CD4-positive, CD25-positive, alpha-beta regulatory T cell (primary cell): ENCODE measurements at places on chromosomes 2 and 18. TPM values are rescaled to one million over a fixed set of nuclear protein-coding genes. Genes with fewer than 3 reads are reported as not detected.

The HOXD3 gene
- polyA plus RNA-seq = not detected

DNA sequence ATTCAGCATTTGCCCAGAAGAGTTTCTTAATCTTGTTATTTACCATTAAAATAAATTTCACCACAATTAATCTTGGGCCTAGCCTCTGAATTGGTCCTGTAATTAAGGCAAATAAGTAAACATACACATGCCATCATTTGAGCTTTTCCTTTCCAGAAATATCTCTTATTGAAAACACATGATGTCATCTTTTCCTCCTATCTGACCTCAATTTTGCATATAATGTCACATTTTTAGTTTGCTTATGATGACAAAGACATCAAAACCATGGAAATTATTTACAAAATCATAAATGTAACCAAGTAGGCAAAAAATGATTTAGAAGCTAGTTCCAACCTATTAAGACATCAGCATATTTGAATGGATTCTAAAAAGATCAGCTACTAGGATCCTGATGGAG is 915.5 kb downstream of the ERBB4 start:
- no peak for DNase-seq

The NHEJ1 gene
- 24.6 TPM for polyA plus RNA-seq

- peak; percentile 80 for DNase-seq
Observed at GRCh38 chr18:9101730-9102507, 580 bp upstream of the NDUFV2 start.

DNA sequence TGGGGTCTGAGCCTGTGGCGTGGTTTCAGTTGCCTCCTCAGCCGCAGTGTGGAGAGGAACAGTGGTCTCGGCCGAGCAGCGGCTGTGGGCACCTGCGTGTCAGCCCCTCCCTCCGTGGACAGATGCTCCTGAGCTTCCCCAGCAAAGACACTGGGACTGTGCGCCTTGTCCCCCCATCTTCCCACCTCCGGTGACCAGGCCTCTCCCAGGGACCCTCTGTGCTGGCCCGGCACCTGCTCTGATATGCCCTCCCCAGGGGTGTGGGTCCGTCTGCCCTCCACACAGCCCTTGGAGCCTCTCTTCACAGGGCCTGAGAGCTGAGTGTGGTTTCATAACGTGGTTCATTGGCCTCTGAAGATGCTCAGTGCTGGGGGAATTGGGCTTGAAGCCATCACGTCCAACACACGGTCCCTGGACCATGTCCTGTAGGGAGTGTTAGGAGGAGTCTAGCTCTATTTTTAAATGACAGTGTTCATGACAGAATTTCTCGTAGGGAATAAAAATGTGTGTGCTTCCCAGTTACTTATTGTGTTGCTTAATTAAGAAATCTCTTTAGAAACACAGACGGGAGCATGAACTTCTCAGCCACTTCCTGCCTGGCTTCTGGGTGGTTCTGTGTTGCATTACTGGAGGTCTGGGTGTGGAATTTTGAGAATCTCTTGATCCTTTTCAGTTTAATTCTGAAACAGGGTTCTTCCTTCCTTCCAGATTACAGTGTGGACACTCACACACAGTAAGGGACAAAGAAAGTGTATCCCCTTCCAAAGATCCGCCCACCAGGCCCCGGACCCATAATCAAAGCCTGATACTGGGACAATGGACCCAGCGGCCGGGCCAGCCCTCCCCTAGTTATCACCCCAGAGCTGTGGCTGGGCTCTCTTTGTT is 110.7 kb downstream of the NFATC1 start:
- DNase-seq = no peak

GRCh38 chr18:33567705-33568104 is 10.3 kb upstream of the ASXL3 start:
- no peak for DNase-seq

The SLC4A5 gene
- polyA plus RNA-seq = 0.30 TPM

The GYPC gene
- polyA plus RNA-seq = 210 TPM

DNA sequence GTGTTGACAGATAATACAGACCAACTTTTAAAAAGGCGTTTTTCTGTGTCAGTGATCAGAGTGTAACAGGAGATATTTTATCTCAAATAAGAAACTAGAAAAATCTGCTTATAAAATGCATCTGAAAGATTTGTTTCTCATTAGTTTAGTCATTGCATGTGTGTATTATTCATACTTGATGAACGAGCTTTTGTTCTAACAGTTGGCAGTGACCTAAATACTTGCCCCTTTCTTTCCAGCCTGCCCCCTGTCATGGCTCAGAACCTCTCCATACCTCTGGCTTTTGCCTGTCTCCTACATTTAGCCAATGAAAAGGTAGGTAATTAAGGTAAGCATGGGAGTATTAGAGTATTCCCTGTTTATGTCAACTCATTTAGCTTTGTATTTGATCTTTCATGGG is 33.6 kb downstream of the NCAPH start:
- DNase-seq = no peak

- no peak for DNase-seq
Observed at GRCh38 chr2:213766465-213766901, 482.2 kb downstream of the SPAG16 start.

GRCh38 chr2:66839551-66840320 is 404.8 kb downstream of the MEIS1 start:
- DNase-seq = no peak

DNA sequence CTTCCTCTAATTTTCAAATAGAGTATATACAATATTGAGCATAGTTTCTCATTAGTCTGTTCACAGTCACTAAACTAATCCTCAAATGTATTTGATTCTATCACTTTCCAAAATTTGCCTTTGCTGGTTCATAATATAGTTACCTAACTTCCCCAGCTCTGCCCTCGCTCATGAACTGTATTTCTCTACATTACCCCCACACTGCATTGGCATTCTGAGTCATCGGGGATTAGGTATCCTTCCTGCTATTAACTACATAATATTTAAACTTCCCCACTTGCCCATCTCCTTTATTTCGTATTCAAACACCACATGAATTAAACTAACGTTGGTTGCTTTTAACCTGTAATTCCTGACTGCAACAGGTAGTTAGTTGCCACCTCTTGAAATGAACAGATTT is 14.8 kb upstream of the CLASP1 start:
- no peak for DNase-seq

DNA sequence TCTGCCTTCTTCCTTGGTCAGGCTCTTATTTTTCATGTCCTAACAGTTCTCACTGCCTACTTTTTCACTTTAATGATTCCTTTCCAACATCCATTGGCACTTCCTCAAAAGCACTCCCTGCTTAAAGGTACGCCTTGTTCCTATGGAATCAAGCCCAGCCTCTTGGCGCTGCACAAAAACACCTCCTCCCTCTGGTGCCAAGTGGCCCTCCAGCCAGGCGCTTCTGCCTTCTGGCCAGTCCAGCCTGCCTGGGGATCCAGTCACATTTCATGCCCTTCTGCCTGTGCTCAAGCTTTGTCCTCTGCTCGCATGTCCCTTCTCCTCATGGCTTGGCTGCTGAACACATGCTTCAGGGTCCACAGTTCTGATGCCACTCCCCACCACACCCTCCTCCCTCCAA is 6.3 kb downstream of the TPRKB start:
- DNase-seq = no peak

The LYG2 gene
- polyA plus RNA-seq = not detected

The GALNT14 gene
- polyA plus RNA-seq = not detected

The C1QL2 gene
- polyA plus RNA-seq = not detected

- DNase-seq = no peak
Observed at GRCh38 chr2:10914272-10914693, 2.5 kb downstream of the KCNF1 start.

The SCN2A gene
- not detected for polyA plus RNA-seq

GRCh38 chr2:102520009-102520408 is 47.0 kb downstream of the SLC9A4 start:
- DNase-seq = no peak

DNA sequence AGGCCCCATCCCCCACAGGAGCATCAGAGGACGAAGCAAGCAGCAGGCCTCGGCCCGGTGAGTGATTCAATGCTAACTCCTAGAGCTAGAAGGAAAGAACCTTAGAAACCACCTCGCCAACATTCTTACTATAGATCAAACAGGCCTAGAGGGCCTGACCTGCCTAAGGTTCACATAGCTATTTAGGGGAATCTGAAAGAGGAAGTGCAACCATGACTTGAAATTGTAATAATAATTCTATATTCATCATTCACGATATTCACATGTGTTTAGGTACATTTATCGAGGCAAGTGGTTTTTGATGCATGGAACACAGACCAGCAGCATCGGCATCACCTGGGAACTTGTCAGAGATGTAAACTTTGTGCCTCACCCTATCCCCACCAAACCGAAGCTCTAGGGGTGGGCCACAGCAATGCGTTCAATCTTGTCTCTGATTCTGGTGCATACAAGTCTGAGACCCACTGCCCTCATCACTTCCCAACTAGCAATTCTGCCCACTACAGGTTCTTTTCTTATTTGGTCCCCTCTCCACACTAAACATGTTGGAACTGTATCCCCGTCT is 78.0 kb upstream of the DNMT3A start:
- DNase-seq = no peak

The CLEC4F gene
- polyA plus RNA-seq = not detected

The AMMECR1L gene
- polyA plus RNA-seq = 8.5 TPM

GRCh38 chr2:23268467-23269263 is 116.3 kb upstream of the KLHL29 start:
- no peak for DNase-seq

The C2orf66 gene
- not detected for polyA plus RNA-seq

DNA sequence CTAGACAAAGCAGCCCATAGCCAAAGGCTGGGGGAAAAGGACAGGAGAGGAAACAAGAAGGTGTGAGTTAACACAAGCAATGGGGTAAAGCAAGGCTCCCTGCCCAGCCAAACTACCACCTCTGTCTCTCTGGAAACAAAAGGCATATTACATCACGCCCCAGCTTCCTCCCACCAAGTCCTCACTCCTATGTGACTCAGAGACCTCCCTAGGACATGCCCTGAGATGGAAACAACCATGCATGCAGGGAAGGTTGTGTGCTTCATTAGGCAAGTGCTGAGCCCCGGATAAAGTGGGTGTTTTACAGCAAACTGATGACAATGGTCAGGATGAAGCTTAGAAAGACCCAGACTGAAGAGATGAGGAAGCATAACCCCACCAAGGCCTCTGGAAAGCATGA is 9.0 kb upstream of the ATRAID start:
- no peak for DNase-seq

GRCh38 chr18:44826418-44827259 is 146.0 kb downstream of the SETBP1 start:
- no peak for DNase-seq

The SIX2 gene
- not detected for polyA plus RNA-seq

DNA sequence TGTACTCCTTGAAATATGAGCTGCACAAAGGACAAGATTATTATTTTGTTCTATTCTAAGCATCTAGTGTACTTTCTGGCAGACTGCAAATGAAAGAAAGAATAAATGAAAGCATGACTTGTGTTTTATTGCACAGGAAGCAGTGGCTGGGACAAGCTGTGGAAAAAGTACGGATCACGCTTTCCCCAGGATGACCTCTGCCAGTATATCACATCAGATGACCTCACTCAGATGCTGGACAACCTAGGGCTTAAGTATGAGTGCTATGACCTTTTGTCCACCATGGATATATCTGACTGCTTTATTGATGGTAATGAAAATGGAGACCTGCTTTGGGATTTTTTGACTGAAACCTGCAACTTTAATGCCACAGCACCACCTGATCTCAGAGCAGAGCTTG is 49.4 kb downstream of the HNMT start:
- no peak for DNase-seq

GRCh38 chr2:64114063-64114911 is 29.9 kb downstream of the PELI1 start:
- no peak for DNase-seq

The KCNF1 gene
- not detected for polyA plus RNA-seq

- no peak for DNase-seq
Observed at GRCh38 chr2:134148843-134149472, 104.9 kb upstream of the MGAT5 start.

DNA sequence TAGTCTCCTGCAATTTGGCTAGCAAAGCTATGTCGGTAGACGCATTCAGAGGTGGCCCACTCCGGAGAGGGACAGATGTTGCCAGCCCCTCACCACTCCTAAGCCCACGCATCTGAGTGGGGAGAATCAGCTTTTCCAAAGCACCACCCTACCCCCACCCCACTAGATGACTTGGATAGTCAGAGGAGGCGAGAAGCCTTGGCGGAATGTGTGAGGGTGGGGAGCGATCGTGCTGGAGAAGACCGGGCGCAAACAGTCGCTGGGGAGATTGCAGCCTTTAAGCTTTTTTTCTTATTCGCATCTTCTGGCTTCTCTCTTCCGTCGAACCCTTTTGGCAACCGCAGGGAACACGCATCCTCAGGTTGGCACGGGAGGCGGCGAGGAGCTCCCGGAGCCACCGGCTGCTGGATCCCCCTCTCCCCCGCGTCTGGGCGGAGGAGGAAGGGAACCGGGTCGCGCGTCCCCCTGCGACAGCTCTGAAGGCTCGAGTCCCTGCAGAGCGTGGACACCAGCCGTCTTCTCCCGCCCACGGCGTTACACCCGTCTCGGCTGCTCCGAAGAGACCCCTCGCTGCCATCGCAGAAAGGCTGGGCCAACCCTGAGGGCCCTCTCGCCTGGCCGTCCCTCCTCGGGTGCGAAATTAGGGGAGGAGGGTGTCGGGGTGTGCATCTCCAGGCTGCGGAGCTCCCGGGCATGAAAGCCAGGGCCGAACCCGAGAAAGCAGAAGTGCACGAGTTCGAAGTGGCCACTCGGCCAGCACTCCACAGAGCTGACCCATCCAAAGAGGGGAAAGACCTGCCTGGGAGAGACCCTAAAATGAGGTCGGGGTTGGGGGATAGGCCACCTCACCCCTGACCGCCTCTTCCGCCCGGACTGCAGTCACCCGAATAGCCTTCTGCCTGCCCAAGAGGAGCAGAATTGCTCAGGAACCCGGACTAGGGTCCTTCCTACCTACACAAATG is 12.2 kb downstream of the EVX2 start:
- DNase-seq = no peak

- DNase-seq = no peak
Observed at GRCh38 chr2:45769056-45769455, 117.6 kb downstream of the PRKCE start.

- DNase-seq = peak; percentile 55
Observed at GRCh38 chr2:197707316-197708213, 2.4 kb downstream of the MARS2 start.

The DYNAP gene
- polyA plus RNA-seq = not detected

The RIT2 gene
- not detected for polyA plus RNA-seq

DNA sequence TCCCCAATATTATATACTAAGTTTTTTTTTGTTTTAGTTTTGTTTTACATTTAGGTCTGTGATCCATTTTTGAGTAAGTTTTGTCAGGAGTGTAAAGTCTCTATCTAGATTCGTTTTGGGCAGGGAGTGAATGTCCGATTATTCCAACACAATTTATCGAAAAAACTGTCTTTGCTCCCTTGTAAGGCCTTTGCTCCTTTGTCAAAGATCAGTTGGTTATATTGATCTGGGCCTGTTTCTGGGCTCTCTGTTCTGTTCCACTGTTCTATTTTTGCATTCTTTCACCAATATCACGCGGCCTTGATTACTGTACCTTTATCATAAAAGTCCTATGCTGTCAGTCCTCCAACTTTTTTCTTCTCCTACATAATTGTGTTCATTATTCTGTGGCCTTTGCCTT is 276.5 kb upstream of the ZC3H15 start:
- DNase-seq = no peak

The SOWAHC gene
- polyA plus RNA-seq = 2.7 TPM
